K562 (cell line): ENCODE measurements at places on chromosomes 12 and 14.
A peak's percentile ranks its signal among the peaks of the same experiment; 100 is the strongest.

DNA sequence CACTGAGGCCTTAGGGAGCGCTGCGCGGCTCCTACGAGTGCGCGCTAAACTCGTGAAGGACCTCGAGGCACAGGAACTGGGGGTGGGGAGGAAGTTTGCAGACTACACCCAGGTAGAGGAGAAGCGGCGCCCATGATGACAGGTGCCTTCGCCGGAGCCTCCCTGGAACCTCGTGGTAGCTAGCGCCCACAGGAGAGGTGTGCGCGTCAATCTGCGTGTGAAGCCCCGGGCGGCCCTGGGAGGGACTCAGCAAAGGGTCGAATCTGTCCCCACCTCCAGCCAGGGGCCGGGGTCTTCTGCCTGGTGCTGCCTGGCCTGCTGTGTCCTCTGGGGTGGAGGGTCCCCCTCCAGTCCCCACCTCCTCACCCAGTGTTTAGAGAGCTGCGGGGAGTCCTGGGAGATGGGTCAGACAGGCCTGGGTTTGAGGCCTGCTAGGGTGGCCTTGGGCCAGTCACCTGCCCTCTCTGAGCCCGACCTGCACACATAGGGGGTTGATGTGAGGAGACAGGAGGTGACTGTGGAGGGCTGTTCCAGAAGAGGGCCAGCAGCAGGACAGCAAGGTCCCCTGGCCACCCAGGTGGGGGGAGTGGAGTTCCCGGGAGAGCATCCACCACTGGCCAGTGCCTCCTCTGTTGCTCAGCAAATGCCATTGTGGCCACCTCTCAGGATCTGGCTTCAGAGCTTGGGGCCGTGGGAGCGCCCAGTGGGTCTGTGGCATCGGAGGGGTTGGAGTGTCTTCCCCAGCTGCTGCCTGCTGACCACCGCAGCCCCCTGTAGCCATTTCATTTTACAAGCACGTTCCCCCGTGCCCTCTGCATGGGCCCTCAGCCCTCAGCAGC lies 20.2 kb upstream of the KIF26A start:
- no peak for DNase-seq

DNA sequence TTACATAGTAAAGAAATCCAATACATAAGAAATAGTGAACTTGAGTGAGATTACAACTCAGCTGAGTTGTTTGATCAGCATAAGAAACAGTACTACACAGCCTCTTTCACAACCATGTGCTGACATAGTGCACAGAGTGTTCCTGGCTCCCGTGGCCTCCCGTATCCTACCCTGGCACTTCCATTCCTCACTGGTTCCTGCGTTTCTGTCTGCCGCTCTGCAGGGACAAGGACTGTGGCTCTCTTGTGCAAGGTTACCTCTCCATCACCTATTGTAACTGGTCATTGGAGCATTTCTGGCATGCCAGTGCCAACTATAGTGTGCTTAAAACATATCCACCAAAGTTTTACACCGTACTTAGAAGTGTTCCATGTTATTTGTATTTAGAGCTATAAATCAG lies 46.3 kb upstream of the PCED1B start:
- no peak for DNase-seq

DNA sequence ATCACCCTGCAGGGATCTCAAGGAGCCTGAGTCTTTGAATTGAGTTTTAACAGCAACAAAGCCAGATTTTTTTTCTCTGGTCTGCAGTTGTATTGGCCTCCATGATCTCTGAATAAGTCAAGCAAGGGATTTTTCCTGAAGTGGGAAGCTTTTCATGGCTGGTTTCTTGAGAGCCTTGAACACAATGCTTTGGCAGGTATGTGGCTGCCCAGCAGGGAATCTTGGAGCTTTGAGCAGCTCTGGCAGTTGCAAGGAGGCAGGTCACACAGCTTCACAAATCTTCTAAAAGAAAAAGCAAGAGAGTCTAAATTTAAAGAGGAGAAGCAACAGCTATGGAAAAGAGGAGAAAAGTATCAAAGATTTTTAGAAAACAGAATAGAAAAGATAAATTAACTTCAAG lies 60.1 kb downstream of the RPS29 start:
- no peak for DNase-seq

GRCh38 chr12:2415568-2415944 lies 362.8 kb downstream of the CACNA1C start:
- no peak for DNase-seq

- DNase-seq: no peak
Observed at GRCh38 chr12:42701084-42701483, 111.5 kb upstream of the PRICKLE1 start.

DNA sequence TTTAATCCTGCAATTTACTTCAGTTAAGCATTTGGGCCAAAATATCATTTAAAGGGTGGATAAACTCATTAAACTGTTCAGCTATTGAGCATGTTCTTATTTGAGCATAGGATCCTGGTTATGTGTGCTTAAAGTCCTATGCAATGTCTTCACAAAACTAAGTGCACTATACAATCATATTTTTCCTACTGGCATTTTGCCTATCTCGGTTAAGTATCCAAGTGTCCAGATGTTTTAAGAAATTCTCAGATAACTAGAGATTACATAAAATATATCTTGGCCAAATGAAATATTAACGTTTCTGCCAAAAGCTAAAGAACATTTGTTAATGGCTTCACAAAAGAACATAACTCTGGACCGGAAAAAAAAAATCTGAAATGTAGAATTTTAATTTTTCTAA lies 250.8 kb upstream of the LRFN5 start:
- DNase-seq: no peak

GRCh38 chr12:52356031-52356761 lies 11.1 kb downstream of the KRT85 start:
- no peak for DNase-seq

- DNase-seq: no peak
Observed at GRCh38 chr12:114733919-114734318, 49.9 kb upstream of the TBX3 start.

- no peak for DNase-seq
Observed at GRCh38 chr12:23929906-23930305, 19.6 kb downstream of the SOX5 start.

GRCh38 chr12:43988838-43989560 lies 153.1 kb downstream of the TMEM117 start:
- DNase-seq: no peak

- no peak for DNase-seq
Observed at GRCh38 chr14:92470811-92471210, 42.8 kb upstream of the RIN3 start.

DNA sequence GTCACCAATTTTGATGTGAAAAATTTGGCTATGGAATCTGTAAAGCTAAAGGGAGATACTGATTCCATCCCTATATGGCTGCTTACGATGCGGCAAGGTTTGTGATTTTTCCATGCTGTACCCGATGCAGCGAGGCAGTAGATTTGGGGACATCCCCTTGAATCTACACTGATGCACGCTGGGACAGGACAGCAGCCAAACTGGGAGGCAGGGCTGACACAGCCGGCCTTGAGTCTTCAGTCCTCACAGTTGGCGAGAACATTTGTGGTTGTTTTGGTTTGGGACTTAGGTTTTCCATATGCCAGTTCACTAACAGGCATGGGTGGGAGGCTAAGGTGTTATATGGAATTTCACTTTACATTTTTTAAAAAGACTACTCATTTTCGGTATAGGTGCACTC lies 3.8 kb downstream of the GALNT16 start:
- DNase-seq: no peak

DNA sequence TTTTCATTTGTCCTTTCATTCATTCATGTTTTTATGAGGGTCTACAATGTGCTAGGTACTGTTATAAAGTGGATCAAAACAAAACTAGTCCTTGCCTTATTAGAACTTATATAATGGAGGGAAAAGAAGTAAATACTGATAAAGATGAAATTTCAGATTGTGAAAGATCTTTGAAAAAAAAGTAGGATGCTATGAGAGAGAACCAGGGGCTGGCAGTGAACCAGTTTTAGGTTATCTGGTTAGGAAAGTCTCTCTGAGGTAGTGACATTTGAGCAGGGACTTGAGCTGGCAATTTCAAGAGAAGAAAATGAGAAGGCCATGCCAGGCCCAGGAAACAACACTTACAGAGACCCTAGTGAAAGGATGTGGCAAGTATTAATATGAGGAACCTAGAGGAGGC lies 57.3 kb upstream of the E2F7 start:
- no peak for DNase-seq

- DNase-seq: no peak
Observed at GRCh38 chr14:68655911-68656316, 137.0 kb downstream of the ZFP36L1 start.

GRCh38 chr12:127559349-127560040 lies 707.5 kb upstream of the TMEM132C start:
- DNase-seq: peak; percentile 16
